ENCODE measurements at places on chromosomes 5 and 9. TPM values are rescaled to one million over a fixed set of nuclear protein-coding genes. Genes with fewer than 3 reads are reported as not detected.
A peak's percentile ranks its signal among the peaks of the same experiment; 100 is the strongest.

- no peak for DNase-seq
These were observed 33.9 kb downstream of the OLFML2A start for GRCh38 chr9:124810663-124811355.

DNA sequence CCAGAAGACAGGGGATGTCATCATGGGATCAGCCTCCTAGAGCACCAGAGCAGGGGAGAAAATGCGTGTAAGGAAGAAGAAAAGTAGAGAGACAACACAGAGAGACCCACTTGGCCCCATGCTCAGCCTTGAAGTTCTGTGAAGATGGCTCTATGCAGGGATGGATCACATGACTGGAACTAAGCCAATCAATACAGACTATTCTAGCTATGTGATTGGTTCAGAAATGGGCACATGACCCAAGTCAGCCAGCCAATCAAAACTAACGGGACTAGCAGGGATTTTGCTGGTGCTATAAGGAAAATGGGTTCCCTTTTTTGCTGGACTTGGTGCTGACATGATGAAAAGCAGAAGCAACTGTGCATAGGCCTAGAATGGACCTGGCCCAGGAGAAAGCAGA is 173.0 kb upstream of the TBC1D2 start:
- DNase-seq: no peak

DNA sequence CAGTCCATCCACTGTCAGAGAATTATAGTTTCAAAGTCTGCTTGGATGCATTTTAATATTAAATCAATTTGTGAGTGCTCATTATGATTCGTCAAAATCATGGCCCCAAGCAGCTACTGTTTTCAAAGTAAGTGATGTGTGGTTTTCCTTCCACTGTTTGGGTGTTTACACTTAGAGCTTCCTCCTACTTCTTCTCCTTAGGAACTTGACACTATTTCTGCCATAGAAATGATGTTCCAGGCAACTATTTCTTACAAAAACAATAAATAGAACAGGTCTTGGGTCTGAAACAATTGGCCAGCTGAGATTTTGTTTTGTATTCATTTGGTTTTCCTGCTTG is 132.8 kb upstream of the RAI14 start:
- no peak for DNase-seq

GRCh38 chr5:57033103-57033502 is 81.2 kb upstream of the MIER3 start:
- no peak for DNase-seq

DNA sequence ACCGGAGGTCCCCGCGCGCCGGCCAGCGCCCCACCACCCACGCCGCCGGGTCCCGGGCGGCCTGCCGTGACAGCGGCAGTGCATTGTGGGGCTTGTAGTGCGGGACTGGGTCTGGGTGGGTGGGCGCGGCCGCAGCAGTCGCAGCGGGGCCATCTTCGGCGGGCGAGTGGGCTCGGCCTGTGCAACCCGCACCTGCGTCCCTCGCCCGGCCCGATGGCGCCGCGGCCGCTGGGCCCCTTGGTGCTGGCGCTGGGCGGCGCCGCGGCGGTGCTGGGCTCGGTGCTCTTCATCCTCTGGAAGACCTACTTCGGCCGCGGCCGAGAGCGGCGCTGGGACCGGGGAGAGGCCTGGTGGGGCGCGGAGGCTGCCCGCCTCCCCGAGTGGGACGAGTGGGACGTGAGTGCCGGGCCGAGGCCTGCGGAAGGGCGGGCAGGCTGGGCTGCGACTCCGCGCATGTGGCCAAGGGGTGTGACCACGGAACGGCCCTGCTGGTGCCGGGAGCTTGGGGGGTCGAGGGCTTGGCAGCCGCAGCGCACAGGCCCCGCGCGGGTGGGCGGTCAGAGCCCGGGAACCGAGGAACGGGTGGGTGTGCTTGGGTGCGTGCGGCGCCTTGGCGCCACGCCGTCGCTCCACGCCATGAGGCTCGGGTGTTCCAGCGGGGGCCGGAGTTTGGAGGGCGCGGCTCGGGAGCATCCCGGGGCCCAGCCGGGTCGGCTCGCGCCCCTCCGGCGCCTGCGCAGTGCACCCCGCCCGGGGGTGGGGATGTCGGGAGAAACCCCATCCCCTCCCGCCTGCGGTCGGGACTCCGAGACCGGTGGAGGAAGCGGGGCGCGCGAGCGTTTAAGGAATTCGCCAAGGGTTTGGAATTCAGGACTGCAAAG is at the start of gene ARL10:
Gene ARL10, plus strand, starts transcription at position 137 of the 881 bp plus-strand sequence. Its CDS starts 77 bp downstream, at position 214.
- peak; percentile 42 for DNase-seq

RBM22 gene
- 64.6 TPM for total RNA-seq
